ENCODE measurements at places on chromosomes 11 and 22.

DNA sequence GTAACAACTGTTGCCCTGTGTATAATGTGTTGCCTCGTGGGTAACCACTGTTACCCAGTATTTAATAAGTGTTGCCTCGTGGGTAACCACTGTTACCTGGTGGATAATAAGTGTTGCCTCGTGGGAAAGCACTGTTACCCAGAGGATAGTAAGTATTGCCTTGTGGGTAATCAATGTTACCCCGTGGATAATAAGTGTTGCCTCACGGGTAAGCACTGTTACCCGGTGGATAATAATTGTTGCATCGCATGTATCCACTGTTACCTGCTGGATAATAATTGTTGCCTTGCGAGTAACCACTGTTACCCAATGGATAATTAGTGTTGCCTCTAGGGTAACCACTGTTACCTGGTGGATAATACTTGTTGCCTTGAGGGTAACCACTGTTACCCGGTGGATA lies 17.1 kb upstream of the NXPE4 start:
- no peak for DNase-seq

GRCh38 chr11:22713336-22713735 lies 46.9 kb downstream of the GAS2 start:
- no peak for DNase-seq

DNA sequence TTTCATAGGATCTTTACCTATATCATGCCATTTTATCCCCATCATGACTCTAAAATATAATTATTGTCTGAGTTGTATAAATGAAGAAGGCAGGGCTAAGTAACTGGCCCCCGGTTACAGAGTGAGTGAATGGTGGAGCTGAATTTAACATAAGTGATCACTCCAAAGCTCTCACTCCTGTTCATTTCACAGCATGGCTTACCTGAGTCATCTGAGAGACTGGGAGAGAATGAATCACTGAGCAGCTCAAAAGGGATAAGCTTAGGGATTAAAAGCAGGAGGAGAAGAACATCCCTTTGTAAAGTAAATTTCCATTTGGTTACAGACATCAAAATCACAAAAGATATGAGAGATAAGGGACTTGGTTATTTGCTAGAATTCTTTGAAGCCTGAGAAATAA lies 294.0 kb upstream of the CTSC start:
- DNase-seq, result no peak

GRCh38 chr11:115182282-115182955 lies 321.8 kb downstream of the CADM1 start:
- DNase-seq, result no peak

- DNase-seq, result no peak
Measured at GRCh38 chr11:14036469-14036868, 73.9 kb downstream of the SPON1 start.

DNA sequence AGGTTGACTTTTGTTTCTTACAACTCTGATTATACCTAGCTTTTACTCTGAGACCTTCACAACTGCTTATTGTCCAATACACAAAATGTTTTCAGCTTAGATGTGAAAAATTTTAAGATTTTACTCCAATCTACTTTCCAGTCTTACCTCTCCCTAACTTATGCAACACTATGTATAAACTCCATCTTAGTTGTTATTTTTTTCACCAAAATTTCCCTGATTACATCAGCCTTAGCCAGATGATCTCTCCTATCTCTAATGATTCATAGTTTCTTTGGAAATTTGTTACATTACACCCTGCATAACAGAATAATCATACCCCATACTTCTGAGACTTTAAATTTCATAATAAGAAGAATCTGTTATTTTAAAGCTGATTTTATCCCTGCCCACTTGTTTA lies 621.0 kb upstream of the ANO3 start:
- no peak for DNase-seq

DNA sequence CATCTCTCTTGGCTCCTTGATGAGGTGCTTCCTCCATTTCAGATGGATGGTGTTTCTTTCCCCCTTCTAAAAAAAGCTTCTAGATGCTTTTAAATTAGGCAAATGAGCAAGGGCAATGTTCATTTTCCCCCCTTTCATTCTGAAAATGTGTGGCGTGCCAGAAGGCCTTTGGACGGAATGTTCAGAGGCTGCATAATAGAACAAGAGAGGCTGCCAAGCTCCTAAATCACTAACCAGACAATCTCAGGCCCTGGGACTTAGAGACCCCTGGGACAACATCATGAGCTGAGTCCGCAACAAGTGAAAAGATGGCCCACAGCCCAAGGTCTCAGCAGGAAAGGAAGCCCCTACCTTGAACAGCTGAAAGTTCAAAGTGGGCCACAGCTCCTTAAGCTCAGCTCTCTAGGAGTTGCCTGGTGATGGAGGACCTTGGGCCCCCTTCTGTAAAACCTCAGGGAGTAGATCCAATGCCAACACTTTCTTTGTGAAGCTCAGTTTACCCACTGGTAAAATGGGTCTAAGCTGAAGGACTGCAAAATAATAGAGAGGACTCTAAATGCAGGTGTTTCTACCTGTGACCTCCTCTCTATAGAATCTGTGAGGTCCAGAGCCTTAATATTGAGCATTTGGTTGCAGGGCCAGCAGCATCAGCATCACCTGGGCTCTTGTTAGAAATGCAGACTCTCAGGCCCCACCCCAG lies 144.0 kb downstream of the FBXO7 start:
- no peak for DNase-seq

- DNase-seq, result no peak
Measured at GRCh38 chr22:47657224-47657623, 894.8 kb downstream of the TBC1D22A start.

DNA sequence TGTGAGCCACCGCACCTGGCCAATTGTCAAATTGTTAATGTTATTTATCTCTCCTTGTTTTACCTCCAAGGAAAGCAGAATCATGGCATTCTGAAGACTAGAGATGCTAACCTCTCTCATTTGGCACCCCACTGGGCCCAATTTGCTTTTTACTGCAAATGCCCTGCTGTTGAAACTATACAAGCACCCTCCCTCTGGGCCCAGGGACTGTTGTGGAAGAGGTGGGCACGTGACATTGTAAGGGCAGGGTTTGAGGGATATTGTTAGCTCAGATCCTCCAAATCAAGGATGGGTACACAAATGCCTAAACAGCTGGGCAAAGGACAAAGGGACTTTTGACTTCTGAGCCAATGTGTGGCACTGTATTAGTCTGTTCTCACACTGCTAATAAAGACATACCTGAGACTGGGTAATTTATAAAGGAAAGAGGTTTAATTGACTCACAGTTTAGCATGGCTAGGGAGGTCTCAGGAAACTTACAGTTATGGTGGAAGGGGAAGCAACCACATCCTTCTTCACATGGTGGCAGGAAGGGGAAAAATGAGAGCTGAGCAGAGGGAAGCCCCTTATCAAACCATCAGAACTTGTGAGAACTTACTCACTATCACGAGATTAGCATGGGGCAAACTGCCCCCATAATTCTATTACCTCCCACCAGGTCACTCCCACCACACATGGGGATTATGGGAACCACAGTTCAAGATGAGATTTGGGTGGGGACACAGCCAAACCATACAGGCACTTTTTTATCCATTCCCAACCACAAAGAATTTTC lies 6.5 kb upstream of the ALDH3B2 start:
- DNase-seq, result no peak
